ENCODE measurements at places on chromosomes 6 and 20. TPM values are rescaled to one million over a fixed set of nuclear protein-coding genes. Genes with fewer than 3 reads are reported as not detected.
A peak's percentile ranks its signal among the peaks of the same experiment; 100 is the strongest.

Gene SIRPD
- polyA plus RNA-seq, result 0.09 TPM

- no peak for DNase-seq
These were observed 194.3 kb upstream of the MARCKS start for GRCh38 chr6:113662688-113663333.

GRCh38 chr6:168949981-168950857 lies 303.4 kb downstream of the THBS2 start:
- DNase-seq, result peak; percentile 52

DNA sequence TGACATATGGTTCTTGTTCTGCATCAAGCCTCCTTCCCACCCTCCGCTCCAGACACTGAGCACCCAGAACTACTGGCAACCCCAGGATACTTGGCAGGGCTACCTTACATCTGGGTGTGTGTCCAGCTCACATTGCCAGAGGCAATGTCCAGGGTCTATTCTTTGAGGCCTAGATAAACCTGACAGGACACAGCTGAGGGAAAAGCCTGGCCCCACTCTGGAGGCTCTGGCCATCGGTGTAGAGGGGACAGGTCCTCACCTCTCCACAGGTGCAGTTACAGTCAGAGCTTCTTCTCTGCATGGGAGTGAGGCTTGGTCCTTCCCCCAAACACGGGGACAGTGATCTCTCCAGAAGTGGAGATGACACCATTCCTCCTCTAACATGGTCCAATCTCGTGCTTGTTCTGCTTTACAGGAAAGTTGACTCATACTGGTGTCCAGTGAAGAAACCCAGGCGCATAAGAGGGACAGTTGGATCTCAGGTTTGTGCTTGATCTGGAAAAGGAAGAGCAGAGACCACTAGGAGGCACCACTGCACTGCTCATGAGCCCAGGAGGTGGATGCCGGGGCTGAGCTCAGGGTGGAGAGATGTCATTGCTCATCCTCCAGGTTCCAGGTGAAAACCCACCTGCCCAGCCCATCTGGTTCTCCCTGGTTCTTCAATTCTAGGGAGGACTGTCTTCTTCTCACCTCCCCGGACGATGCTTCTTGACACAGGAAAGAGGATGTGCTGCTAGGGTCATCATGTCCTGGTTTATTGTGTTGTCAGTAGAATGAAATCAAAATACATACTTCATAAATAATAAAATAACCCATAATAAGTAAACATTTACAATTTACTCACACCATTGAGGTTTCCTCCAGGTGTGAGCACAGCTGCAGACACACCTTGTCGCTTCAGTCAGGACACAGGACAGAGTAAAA lies 14.7 kb downstream of the HLA-F start:
- peak; percentile 34 for DNase-seq

DNA sequence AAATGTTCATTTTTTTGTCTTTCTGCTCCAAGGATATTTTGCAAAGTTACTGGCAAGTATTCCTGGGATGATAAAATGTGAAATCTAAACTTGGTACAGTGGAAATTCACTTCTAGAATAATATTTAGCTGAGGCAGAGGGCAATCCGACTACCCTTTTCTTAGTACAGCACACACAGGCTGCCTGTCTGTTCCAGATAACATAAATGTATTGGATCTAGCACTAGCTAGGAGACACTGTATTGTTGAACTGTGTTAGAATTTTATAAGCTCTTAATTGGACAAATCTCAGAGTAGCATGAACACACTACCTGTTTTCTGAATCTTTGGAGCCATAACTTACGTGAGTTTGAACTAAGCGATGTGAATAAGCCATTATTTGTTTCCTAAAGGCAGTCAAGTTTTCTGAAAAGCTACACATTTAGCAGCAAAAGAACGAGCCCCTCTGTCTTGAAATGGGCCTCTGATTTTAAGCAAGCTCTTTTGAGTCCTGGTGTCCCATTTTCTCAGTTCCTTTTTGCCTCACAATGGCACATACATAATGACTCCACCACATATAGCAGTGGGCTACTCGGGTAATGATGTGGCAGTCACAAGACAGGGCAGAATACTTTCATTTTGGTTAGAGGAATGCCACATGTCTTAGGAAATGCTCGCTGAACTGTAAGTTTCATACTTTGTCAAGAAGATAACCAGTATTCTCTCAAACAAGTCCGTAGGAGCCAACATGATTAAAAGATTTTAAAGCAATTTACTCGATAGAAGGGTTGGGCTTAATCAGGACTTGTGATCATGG lies 116.5 kb upstream of the ESR1 start:
- no peak for DNase-seq

- DNase-seq, result no peak
These were observed 75.5 kb upstream of the SCP2D1 start for GRCh38 chr20:18738055-18738454.

Data from renal pelvis (tissue), 12 donors.